ENCODE measurements at places on chromosomes 2 and 18.

GRCh38 chr18:72868585-72869225 lies 918 bp upstream of the NETO1 start:
- no peak for DNase-seq

DNA sequence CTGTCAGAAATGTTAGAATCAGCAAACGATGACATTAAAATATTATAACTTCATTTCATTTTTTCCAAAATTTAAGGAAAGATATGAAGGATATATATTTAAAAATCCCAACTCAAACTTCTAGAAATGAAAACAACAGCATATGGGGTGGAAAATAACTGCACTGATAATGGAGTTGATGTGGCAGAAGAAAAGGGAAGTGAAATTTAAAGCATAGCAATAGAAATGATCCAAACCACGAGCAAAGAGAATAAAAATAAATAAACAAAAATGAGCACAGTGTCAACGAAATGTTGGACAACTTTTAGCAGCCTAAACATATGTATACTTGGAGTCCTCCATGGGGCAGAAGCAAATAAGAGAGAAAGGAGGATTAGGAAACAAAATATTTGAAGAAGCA lies 280.2 kb downstream of the KCNJ3 start:
- DNase-seq, result no peak

- DNase-seq, result no peak
These were observed 67.5 kb downstream of the SP110 start for GRCh38 chr2:230152334-230152733.

- DNase-seq, result no peak
These were observed 50.9 kb upstream of the AFF3 start for GRCh38 chr2:100193291-100193710.

DNA sequence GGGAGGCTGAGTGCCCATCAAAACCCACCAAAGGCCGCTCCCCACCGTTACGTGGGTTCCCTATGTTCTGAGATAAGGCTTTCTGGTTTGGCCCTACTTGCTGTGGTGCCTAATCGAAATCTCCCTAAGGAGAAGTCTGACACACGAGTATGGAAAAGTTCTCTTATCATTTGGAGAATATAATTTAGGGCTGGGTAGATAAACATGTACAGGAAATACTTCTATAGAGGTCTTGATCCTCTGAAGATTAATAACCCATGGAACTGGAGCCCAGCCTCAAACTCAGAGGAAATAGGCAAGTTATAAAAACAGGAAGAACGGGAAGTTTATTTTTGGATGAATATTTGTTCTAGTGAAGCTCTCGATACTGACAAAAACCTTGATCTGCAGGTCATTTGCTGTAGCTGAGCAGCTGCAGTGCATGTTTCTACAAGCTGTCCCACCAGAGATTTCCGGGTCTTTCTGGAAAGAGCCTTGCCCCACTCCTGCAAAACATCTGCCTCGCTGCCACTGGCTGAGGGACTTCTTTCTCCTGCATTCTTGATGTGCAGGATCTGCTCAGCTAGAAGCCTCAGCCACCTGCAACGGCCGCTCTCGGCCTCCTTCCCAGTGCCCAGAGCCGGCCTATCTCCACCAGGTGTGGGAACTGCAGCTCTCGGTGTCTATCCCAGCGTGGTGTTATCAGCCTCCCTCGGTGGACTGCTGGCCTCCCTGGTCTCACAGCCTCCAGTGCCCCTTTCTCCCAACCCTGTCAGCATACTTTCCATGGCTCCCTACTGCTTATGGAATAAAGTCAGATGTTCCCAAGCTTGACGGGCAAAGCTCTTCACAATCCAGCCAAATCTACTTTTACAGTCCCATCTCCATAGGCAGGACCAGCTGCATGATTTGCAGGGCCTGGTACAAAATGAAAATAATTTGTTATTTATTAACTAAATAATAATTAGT lies 48.6 kb downstream of the SPRED2 start:
- no peak for DNase-seq

- no peak for DNase-seq
These were observed 49.1 kb upstream of the PIK3C3 start for GRCh38 chr18:41905786-41906527.

- no peak for DNase-seq
These were observed 488.9 kb downstream of the PLCL1 start for GRCh38 chr2:198293281-198293680.

- no peak for DNase-seq
These were observed 584.3 kb downstream of the ADCYAP1 start for GRCh38 chr18:1488957-1489356.

- DNase-seq, result no peak
These were observed 11.2 kb upstream of the LBH start for GRCh38 chr2:30219886-30220875.

GRCh38 chr18:10690366-10690765 lies 164.5 kb downstream of the NAPG start:
- no peak for DNase-seq

DNA sequence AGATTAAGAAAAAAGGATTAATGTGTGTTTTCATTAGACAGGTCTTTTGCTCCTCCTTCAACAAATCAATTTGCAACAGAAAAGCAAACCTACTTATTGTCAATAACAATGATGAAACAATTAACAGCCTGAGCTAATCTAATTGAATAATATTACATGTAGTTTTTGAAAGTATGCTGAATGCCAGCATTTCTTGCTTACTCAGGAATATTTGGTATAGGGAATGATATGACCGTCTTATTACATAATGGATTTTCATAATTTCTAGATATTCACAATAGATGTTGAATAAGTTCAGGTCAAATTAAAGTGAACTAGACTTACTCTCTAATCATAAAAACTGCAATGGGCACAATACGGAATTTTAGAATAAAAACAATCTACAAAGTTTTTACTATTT lies 1493.8 kb upstream of the NXPH2 start:
- no peak for DNase-seq

DNA sequence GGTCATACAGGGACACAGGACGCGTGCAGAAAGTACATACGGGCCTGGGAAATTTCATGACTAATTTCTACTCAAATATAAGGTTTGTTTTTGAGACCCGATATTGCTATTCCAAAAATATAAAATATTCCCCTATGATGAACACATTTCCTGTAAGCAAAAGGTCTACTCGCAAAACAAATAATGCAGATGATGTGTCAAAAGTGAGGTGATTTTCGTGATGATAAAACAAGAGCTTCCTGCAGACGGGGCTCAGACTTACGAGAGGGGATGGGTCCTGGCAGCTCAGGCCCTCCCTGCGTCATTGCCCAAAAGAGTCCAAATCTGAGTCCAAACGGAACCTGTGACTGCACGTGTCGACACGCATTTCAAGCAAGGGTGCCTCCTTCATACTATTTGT lies 62.7 kb downstream of the MBP start:
- DNase-seq, result no peak

DNA sequence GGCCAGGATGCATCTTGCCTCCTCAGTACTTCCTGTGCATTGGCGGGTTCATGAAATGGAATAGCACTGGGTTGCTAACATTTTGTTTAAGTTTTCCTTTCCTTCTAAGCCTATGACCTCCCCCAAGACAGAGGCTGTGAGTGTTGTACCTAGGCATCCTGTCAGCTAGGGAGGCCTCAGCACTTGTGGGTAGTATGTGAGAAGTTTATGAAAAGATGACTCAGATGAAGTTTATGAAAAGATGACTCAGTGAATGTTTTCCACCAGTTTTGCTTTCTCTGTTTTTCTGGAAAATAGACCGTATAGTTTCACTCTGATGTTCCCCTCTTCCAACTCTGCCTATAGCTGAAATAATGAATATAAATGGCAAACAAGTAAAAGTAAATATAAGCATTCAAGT lies 412.9 kb downstream of the TMEM182 start:
- no peak for DNase-seq

DNA sequence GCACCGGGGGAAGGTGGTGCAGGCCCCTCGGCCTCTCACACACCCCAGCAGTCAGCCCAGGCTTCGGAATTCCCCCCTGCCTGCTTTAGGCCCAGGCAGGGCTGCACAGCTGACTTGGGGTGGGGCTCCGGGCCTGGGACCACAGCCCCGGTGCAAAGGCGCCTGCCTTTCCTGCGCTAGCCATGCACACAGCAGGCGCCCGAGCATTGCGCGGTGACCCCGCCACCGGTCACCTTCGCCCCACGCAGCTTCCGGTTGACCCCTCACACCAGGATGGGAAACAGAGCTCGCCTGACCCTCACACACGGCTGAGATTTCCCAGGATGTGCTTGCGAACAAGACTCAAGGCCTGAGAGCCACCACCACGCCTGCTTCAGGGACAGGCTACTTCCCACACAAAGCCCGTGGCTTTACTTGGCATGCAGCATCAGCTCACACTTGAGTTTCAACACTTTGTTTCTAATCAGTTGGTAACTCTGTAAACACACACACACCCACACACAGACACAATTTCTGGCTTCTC lies 46.0 kb downstream of the SLC66A2 start:
- no peak for DNase-seq

DNA sequence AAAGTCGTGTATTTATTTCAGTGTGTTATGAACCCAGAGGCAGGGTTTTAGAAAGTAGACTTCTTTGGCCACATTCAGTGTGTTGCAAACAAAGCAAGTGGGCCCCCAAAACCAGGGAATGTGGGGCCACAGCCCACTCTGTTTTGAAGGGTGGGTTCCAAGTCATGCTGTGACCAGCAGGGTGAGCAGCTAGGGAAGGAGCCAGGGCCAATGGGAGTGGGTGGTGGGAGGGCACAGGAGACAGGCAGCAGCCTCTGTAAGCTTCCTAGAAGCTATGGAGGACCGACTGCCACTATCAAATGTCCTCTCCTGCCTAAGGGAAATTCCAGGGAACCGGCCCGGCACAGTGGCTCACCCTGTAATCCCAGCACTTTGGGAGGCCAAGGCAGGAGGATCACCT lies 50.4 kb upstream of the LYPD1 start:
- no peak for DNase-seq

GRCh38 chr2:139078376-139078775 lies 298.2 kb upstream of the NXPH2 start:
- no peak for DNase-seq

- DNase-seq, result no peak
These were observed 70.3 kb downstream of the HAUS1 start for GRCh38 chr18:46174342-46175041.

GRCh38 chr2:26243470-26244308 lies 743 bp downstream of the HADHA start:
- no peak for DNase-seq

DNA sequence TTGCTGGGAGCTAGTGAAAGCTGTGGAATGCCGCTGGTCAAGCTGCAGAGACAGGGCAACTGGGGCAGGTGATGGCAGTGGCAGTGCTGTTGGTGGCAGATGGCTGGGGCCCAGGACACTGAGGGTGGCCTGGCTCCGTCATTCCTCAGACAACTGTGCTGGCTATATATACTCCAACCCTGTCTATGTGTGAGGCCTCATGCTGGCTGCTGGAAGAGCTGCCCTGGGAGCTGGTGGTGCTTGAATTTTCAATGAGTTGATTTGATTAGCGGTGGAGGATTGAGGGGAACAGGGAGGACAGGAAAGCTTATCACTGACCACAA lies 66.5 kb upstream of the TMEM200C start:
- no peak for DNase-seq

DNA sequence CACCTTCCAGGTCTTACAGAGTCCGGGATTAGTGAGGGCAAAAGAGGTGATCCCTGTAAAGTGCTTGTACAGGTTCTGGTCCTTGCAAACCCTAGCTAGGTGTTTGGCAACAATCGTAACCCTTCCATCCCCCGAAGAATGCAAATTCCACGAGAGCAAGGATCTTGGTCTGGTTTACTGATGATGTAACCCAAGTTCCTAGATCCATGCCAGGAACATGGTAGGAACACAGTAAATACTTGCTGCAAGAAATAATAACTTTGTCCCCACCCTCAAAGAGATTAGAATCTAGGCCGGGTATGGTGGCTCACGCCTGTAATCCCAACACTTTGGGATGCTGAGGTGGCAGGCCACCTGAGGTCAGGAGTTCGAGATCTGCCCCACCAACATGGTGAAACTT lies 6.8 kb upstream of the NEU2 start:
- no peak for DNase-seq

DNA sequence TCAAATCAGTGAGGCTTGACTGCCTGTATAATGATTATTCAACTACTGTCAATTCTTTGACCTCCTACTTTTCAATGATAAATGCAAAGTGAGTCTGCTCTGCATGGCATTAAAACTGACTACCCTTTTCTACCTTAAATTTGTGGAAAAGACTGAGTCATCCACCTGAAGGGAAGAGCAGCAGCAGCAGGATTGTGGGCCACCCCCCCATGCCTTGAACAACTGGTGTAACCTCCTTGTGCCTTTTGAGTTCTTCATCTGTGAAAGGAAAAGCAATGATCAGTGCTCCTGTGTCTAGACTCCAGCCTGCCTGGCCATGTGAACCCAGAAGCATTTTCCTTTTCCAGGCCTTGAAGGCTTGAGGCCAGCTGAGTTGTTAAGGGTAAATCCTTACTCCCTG lies 102.9 kb downstream of the OSR1 start:
- DNase-seq, result no peak

DNA sequence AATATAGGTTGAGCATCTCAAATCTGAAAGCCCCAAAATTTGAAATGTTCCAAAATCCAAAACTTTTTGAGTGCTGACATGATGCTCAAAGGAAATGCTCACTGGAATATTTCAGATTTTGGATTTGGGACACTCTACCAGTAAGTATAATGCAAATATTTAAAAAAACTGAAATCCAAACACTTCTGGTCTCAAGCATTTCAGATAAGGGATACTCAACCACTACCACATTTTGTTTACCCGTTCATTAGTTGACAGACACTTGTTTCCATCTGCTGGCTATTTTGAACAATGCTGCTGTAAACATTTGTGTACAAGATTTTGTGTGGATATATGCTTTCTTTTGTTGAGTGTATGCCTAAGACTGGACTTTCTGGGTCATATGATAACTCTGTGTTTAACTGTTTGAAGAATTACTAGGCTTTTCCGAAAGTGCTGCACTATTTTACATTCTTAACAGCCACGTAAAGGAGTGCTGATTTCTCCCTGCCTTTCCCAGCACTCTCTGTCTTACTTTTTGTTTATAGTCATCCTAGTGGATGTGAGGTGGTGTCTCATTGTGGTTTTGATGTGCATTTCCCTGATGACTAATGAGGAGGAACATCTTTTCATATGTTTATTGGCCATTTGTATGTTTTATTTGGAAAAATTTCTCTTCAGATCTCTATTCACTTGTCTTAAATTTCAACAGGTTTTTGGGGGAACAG lies 19.5 kb upstream of the DCDC2C start:
- no peak for DNase-seq

- DNase-seq, result no peak
These were observed 22.0 kb downstream of the KANSL3 start for GRCh38 chr2:96616128-96616527.

DNA sequence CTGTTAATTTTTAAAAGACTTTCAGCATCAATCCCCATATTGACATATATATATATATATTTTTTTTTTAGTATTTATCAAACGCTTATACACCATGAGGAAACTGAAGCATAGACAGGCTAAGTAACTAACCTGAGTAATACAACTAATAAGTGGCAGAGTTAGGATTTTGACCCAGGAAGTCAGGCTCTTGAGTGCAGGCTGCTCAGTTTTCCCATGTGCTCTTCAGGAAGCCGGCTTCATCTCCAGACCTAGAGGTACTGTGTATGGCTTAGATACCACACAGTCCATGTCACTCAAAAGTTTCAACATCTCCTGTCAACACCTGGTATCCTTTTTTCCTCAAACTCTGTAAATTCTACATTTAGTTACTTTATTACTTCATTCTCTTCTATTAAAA lies 841.7 kb upstream of the ACVR2A start:
- DNase-seq, result no peak

All from stimulated activated CD8-positive, alpha-beta memory T cell treated with anti-CD3 and anti-CD28 coated beads, Interleukin-15, amount 100 ng/mL, for 4 hours (primary cell).